ENCODE measurements at places on chromosomes 3 and 15.
A peak's percentile ranks its signal among the peaks of the same experiment; 100 is the strongest.

GRCh38 chr3:72340476-72341379 is 507.5 kb downstream of the SHQ1 start:
- DNase-seq = no peak

DNA sequence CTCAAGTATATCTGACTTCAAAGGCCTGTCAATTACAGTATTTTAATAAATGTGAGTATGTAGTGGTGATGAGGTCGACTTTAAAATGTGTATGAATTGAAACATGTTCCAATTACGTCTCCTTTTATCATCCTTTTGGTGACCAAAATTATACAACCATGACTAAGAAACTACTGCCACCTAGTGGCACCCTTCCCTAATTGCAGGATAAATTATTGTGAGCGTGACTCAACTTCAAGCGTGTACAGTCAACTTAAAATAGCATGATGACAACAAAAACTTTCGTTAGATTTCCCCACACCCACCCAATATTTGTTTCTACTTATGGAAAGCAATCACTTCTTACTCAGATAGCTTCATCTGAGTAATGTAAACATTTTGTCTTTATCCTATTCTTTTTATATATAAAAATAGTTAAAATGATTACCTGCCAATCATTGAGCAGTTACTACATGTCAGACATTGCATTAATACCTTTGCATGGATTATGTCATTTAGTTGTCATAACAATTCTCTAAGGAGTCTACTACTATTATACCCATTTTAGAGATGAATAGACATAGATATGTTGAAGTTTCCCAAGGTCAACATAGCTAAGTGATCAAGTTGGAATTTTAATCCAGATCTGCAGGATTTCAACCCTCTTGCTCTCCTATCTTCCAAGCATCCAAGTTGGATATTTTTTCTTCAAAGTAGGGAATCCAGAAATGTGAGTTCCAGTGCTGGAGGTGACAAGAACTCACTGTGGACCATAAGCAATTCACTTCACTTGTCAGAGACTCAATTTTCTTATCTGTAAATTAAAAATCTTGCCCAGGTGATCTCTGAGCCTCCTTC is 106.0 kb downstream of the MEX3B start:
- DNase-seq = no peak

GRCh38 chr3:179164857-179165256 is 16.7 kb downstream of the PIK3CA start:
- DNase-seq = no peak

- peak; percentile 47 for DNase-seq
These were observed 62.6 kb upstream of the PRR20G start for GRCh38 chr3:127350172-127351050.

DNA sequence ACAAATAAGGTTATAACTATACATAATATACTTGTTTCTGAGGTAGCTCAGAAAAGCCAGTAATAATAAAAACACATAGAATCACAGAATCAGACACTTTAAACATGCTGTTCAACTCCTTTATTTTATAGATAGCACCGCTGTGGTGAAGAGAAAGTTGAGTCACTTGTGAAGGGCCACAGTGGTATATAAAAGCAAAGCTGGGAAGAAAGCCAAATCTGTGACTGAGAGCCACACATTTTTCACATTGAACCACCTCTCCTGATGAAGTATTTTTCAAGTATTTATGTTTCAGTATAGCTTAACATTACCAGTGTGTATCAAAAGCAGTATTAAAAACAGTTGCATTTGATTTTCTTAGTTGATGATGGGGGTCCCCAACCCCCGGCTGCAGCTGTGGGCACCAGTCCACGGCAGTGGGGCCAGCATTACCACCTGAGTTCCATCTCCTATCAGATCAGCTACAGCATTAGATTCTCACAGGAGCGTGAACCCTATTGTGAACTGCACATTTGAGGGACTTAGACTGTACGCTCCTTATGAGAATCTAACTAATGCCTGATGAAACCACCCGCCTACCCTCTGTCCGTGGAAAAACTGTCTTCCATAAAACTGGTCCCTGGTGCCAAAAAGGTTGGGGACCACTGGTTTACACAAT is 46.2 kb downstream of the TBL1XR1 start:
- DNase-seq = no peak

- no peak for DNase-seq
These were observed 88.4 kb downstream of the DGKG start for GRCh38 chr3:186273586-186273985.

GRCh38 chr3:182810574-182811268 is 17.4 kb downstream of the ATP11B start:
- no peak for DNase-seq

DNA sequence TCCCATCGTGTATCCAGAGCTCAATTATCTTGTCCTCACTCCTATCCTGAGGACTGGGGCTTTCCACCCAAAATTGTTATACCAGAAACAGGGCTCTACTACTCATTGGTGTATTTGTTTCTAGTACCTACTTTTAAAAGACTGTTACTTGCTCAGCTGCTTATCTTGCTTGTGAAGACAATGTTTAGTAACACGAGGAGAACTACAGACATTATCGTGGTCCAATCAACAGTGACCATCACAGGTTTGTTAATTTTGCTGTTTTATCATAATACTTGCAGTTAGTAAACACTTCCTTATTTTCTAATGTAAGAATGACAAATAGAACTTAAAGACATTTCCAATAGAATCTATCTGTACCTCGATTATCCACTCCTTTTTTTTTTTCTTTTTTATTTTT is 13.5 kb downstream of the LRCH3 start:
- no peak for DNase-seq

GRCh38 chr3:52298149-52299098 is 10.8 kb downstream of the GLYCTK start:
- no peak for DNase-seq

DNA sequence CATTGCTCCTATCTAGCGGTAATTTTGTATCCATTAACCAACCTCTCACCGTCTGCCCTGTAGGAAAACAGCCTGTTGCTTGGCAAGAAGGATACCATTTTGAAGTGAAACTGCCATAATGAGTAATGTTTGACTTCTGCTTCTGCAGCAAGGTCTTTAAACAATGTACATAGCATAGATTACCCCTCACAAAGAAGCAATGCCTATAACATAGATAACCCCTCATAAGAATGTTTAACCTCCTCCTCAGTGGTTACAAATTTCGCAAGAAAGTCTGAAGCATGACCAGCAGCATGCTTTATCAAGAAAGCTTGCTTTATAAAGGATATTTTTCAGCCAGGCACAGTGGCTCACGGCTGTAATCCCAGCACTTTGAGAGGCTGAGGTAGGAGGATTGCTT is 61.2 kb upstream of the MFGE8 start:
- DNase-seq = no peak

GRCh38 chr3:132543011-132543739 is 53.9 kb upstream of the ACKR4 start:
- DNase-seq = no peak

GRCh38 chr15:43184407-43185124 is 637 bp upstream of the CCNDBP1 start:
- DNase-seq = no peak

DNA sequence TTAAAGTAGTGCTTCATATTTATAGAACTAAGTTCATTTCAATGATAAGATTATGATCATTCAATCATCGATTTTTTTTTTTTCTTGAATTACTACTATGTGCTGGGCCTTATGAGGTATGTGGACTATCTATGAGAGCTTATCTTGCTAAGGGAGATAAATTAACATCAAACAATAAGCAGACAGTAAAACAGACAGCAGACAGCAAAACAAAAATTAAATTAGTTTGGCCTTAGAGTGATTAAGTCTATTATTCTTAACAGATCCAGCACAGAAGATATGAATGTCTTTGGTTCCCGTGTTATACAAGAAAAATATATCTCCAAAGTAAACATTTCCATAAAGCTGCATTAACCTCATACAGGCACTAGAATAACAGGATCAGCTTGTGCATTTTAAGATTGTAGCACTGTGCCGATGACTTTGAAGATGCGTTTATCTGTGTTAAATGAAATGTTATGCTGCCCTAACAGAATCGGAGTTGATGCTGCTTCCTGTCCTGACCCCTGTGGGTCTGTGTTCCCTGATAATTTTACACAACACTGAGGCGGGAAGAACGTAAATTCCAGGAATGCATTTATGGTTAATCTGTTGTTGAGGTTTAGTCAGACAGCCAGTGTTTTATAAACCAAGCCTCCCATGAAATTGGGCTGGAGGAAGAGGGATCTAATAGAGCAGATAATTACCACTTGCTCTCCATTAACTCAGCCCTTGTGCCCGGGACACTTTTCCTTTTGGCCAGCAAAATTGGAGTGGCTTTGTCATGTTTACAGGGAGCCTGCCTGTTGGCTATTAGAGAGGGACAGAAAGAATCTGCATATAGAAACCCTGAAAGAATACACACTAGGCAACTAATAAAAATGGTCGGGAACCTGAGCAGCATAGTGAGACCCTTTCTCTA is 80.8 kb downstream of the GHSR start:
- no peak for DNase-seq

- DNase-seq = no peak
These were observed 1.9 kb upstream of the TRIM71 start for GRCh38 chr3:32815841-32816438.

DNA sequence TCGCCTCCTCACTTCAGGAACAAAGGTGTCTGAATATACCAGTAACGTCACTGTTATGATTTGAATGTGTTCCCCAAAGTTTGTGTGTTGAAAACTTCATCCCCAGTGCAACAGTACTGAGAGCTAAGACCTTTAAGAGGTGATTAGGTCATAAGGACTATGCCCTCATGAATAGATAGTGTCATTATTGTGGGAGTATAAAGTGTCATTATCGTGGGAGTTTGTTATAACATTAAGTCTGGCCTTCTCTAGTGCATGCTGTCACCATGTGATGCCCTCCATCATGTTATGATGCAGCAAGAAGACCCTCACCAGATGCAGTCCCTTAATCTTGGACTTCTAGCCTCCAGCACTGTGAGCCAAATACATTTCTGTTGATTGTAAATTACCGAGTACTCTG is 53.7 kb upstream of the TLE3 start:
- DNase-seq = no peak

- DNase-seq = no peak
These were observed 17.0 kb downstream of the CELF6 start for GRCh38 chr15:72302955-72303354.

GRCh38 chr3:83230841-83231240 is 1469.4 kb upstream of the GBE1 start:
- no peak for DNase-seq
